ENCODE measurements at places on chromosomes 2 and 18. TPM values are rescaled to one million over a fixed set of nuclear protein-coding genes. Genes with fewer than 3 reads are reported as not detected.

DNA sequence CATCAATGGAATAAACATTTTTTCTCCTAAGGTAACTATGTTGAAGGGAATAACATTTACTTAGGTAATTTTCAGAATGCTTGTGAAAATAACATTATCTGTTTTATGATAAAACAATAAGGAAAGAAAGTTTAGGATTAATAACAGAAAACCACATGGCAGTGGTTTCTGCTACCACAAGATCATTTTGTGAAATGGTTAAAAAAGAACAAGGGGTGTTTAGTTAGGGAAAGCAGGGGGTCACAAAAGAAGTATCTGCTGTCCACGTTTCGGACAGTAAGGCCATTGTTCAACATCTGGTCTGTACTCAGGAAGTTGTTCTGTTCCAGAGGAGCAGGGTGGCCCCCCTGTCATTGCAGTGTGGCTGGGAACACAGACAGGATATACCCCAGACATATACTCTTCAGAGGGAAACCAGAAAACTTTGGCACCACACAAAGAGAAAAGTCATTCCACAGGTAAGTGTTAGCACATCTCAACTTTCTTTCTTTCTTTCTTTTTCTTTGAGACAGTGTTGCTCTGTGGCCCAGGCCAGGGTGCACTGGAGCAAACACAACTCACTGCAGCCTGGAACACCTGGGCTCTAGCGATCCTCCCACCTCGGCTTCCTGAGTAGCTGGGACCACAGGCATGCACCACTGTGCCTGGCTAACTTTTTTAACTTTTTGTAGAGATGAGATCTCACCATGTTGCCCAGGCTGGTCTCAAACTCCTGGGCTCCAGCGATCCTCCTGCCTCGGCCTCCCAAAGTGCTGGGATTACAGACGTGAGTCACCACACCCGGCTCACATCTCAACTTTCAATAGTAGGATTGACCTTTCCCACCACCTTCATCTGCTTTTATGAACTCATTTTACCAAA lies 14.8 kb upstream of the ARL5A start:
- DNase-seq: no peak

DNA sequence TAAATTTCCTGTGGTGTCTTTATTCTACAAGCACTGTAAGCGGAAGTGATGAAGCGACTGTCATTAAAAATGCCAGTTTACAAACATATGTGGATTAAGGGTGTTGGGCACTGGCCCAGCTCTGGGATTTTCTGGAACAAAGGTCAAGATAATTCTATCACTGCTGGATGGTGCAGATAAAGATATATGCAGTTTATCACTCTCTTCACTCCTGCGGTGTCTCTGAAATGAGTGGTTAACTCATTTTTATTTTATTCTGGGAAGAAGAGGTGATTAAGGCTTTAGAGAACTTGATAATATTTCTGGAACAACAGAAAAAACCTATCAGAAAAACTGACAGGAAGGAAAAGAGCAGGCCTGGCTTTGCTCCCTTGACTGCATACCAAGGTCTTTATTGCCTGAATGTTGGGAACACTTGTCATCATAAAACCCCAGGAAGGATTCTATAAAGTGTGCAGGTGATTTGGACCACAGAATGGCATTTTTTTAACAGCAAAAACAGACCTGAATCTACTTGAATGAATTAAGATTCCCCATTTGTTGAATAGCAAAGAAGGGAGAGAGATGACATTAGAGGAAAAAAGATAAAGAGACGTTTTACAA lies 32.4 kb downstream of the ABCB11 start:
- DNase-seq: no peak

DNA sequence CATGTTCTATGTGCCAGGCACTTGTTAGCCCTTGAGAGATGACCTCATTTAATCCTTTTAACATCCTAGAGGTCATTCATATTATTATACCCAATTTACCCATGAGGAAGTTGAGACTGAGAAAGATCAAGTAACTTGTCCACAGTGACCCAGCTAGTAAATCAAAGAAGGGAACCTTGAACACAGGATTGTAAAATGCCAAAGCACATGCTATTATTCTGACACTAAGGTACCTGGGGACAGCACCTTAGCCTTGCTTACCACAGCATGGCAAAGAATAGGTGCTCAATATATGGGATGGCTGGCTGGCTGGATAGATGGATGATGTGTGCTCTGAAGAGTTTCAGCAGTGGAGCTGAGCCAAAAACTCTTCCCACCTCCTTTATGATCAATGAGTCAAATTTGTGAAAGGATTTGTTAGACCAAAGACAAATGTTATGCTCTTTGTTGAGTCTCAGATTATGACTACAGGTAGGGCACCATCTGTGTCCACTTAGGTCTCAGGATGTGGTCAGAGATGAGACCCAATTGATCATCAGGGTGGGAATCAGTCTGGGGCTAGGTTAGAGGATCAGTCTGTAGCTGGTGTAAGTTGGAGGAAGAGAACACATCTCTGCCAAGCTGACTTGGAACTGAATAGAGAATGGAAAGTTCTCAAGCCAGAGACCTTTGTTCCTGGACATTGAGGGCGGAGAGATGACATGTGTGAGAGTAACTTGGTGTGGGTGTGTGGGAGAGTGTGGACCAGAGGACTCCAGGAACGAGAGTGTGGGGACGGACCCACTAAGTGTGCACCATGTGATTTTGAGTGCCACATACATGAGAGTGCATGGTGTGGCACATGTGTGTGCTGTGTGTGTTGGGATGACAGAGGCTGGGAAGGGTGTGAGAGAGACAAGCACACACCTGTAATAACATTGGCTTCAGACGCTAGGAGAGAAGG lies 16.3 kb upstream of the PKDCC start:
- no peak for DNase-seq

- DNase-seq: no peak
These were observed 60.9 kb upstream of the TMEM178A start for GRCh38 chr2:39604866-39605265.

Gene CYTIP
- polyA plus RNA-seq: not detected

Gene ABCG5
- polyA plus RNA-seq: not detected

Data from keratinocyte (primary cell).